Stimulated activated CD4-positive, alpha-beta T cell treated with anti-CD3 and anti-CD28 coated beads, Interleukin-2, amount 100 ng/mL, for 24 hours (primary cell): ENCODE measurements at places on chromosomes 7 and 10.

GRCh38 chr10:113341138-113341537 is 211.7 kb upstream of the HABP2 start:
- DNase-seq = no peak

DNA sequence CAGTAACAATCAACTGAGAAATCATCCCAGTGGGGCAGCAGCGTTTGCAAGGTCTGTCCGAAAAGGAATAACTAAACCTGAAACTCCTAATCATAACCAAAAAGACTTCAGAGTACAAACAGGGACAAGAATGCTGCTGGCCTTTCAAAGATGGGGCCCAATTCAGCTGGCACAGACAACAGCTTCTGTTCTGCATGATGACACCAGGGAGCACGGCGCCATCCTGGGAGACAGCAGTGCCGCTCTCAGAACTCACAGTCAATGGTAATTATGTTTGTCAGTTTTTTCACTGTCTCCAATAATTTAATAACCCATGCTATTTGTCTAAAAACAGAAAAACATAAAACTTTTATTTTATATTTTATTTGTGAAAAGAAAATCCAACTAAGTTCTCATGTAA is 90.0 kb downstream of the LARP4B start:
- no peak for DNase-seq

- DNase-seq = no peak
Observed at GRCh38 chr7:127158659-127159058, 94.1 kb downstream of the GRM8 start.

DNA sequence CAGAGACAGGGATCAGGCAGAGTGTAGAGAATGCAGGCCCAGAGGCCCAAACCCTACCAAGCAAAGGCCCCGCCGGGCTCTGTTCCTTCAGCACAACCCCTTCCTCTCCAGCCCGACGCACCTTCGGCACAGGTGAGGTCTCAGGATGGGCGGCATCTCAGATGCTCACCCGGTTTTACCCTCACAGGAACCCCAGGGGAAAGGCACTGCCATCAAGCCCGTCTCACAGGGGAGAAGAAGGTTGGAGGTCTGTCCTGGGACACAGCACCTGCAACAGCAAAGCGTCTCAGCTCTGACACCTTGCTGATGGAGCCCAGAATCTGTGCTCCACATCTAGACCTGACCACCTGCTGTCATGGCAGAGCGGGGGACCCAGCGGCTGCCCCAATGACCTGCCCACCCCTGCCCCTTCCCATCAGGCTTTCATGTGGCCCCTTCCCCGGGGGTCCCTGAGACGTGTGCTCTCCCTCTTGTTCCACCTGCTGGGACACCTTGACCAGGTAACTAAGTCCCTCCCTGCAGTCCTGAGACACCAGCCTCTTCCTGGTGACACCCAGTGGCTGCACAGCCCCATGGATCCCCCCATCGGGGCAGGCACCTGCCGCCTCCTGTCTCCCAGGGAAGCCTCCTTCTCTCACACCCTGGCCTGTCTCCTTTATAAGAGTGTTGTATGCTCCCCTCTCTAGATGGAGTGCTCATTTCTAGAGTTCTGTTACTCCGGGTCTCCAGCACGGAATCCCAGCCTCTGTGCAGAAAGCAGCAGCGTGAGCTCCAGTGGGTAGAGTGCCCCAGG is 315.6 kb downstream of the DNAJB6 start:
- no peak for DNase-seq

DNA sequence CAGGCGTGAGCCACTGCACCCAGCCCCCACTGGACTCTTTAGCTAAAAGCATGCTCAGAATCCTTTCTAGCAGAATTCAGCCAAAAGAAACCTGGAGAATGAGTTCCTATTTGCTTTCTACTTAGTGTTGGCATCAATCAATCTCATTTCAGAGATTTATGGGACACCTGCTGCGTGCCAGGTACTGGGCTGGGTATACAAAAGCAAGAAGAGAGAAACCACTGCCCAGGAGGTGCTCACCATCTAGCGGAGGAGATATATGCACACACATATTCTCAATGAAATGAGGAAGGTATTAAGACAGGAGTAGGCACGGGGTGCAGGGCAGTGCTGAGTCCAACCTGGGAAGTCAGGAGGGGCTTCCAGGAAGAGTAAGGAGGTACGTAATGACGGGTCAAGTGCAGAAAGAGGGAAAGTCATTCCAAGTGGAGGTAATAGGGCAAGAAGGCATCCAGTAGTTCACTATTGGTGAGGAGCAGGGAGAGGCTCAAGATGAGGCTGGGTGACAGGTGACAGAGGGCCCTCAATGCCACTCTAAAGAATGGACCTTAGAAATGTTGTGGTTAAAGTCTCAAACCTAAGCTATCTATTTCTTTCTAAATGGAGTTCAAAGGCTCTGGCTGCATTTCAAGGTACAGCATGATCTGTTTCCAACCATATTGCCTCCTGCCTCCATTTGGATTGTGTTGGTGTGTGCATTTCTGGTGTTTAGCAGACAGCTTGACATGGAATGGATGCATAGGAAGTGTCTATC is 22.1 kb downstream of the ABLIM1 start:
- DNase-seq = no peak

DNA sequence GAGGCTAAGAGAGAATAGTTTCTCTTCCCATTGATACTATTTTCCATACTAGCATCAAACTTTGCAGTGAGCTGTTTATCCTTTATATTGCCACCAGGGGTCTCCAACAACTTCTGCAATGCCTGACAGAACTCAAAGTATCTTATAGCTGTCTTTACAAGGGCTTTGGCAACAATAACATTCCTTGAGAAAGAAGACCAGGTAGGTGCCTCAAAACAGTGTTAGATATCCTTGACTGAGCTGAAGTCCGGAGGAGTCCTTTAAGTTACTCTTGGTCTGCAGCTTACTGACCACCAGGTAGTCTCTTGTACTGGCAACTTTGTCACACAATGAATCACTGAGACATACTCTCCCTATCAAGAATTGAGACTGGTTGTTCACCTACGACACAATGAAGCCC is 30.0 kb upstream of the TES start:
- DNase-seq = no peak

GRCh38 chr7:152556013-152556755 is 119.8 kb downstream of the XRCC2 start:
- DNase-seq = no peak

GRCh38 chr7:155920068-155920461 is 107.8 kb upstream of the SHH start:
- no peak for DNase-seq

DNA sequence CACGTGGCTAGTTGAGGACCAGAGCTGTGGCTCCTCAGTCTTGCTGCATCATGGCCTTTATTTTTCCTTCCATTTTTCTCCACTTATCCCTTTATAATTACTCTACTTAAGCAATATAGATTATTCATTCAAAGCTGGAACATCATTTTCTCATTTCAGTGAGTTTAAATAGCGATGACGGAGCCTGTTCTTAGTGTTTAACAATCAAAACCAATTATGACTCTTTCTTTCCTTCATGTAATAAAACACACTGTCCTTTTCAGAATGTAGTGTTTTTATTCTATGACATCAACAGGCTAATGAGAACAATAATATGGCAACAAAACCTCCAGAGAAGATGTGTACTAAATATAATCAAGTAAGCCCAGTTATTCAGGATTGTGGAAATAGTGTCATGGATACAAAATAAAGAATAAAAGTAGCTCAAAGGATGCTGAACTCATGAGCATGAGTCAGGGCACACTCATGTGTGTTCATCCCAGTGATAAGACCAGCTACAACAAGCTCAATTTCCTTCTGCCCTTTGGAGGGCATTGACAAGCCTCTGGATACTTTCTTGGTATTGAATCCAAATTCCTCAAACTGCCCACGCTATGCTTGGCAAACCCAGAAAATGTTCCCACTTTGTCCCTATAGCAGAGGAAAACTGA is 188.4 kb downstream of the CYP26A1 start:
- DNase-seq = no peak

DNA sequence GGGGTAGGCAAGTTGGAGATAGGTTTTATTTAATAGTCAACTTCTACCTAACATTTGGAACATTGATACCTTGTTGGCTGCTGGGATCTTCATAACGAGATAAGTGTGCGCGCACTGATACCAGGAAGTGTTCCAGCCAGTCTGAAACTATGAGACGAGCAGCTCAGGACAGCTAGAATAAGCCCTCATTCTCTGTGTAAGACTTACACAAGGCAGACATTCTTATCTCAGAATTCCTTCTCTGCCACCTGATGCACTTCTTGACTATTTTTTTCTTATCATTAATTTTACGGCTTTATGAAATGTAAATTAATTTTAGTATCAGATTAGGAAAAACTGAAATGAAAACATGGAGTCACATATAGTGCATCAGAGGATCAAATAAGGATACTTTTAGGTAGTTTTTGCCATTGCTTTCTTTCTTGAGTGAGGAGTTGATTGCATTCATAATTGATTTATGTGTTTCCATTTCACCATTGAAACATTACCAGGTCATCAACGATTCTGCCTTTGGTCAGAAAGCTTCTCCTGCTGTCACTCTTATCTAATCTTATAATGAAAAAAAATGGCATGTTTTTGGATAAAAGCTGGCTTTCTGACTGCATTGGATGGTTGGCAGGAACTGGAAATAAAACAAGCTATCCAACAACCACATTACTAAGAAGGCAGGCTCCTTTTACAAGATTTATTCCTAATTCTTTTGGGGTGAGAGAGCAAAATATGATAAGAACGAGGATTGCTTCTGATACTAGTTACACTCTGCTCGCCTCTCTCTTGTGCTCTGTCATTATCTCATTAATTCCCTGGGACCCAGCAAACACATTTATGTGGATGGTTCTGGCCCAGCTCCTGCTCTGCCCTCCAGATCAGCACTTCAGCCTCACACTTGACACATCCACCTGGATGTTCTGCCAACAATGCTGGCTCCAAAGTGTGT is 40.4 kb upstream of the ABCB5 start:
- no peak for DNase-seq

DNA sequence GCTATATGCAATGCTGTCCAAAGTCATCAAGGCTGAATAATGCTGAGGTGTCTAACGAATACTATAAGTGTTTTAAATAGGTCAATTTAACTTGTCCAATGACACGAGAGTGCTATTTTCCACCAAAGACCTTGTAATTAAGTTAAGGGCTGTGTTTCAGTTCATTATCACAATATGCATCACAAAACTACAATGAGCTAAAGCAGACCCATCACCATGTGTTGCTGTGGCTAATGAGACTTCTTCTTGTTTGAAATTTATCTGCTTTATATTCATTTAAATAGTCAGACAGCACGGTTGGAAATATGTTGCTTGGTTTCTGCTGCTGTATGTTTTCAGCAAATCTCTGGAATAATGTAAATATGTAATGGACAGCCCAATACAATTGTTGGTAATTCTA is 292.5 kb upstream of the VSTM2A start:
- DNase-seq = no peak

DNA sequence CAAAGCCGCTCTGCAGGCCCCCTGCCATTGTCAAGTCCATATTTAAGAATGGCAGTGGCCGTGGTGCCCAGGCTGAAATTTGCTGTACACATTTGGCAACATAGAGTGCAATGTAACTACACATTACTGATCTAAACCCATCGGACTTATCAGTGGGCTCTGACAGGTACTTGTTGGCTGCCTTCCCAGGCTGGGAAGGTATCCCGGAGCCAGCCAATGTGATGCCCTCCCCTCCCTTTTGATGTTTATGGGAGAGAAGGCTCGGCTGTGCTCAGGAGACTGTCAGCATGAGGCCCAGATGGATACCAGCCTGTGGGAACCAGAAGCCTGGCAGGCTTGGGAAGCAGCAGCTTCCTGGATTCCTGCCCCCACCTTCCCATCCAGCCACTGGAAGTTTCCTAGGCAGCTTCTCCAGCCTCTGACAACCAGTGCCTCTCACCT is 146.1 kb upstream of the TCF7L2 start:
- no peak for DNase-seq

- no peak for DNase-seq
Observed at GRCh38 chr10:31413325-31413724, 94.3 kb downstream of the ZEB1 start.

DNA sequence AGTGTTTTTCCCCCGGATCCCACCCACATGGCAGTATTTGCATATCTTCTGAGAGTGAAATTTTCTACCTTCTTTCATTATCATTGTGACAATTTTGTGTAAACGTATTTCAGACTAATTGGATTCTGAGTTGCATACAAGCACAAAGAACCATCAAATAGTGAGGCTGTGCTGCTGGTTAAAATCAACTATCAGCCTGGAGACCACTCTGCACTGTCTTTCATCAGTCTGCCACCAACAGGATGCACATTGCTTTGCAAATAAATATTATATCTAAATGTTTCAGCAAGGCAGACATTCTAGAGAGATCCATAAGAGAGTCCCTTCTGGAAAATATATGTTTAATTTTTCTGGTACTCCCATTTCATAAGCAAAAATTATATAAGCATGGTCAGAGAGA is 851.8 kb downstream of the XPNPEP1 start:
- DNase-seq = no peak

- DNase-seq = no peak
Observed at GRCh38 chr7:31125171-31125570, 73.1 kb downstream of the ADCYAP1R1 start.

GRCh38 chr10:77490534-77491314 is 146.9 kb downstream of the KCNMA1 start:
- no peak for DNase-seq

- DNase-seq = no peak
Observed at GRCh38 chr7:79615466-79615865, 162.0 kb upstream of the MAGI2 start.

- no peak for DNase-seq
Observed at GRCh38 chr7:106609416-106609815, 51.5 kb downstream of the CCDC71L start.

GRCh38 chr7:50977421-50977820 is 194.7 kb upstream of the GRB10 start:
- no peak for DNase-seq

GRCh38 chr7:22210355-22210754 is 146.6 kb downstream of the RAPGEF5 start:
- no peak for DNase-seq

GRCh38 chr10:91389636-91390512 is 20.3 kb upstream of the HECTD2 start:
- no peak for DNase-seq

DNA sequence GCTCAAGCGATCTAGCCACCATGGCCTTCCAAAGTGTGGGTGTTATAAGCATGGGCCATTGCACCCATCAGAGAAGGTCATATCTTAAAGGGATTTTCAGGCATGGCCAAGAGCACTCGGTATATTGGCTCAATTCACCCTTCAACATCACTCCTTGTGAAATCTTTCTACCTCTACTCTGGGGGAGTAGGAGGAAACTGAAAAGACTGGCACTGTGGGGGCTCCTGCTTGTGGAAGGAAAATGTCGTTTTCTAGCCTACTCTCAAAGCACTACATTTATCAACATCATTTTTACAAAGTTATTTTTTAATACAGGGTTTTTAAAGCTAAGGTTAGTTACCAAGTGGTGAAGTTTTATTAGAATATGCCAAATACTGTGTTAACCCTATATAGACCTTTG is 42.0 kb upstream of the CACNB2 start:
- no peak for DNase-seq

DNA sequence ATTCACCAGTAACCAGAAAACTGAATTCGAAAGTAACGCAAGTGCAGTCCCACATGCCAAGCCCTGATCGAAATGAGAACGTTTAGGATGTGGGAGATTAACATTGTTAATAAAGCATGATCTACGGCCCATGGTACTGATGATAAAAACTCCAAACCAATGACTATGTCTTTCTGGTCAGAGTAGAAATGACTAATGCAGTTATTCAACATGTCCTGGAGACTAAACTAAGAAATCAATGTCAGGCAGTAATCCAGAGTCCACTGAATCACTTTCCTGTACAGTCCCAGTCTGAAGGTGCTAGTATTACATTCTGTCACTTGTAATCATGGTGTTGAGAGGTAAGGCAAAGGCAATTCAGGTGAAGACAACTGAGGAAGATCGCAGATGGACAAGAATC is 14.4 kb downstream of the NPSR1 start:
- no peak for DNase-seq

- DNase-seq = no peak
Observed at GRCh38 chr10:36578306-36578705, 547.1 kb upstream of the ANKRD30A start.
